ENCODE measurements at places on chromosomes 4 and X. TPM values are rescaled to one million over a fixed set of nuclear protein-coding genes. Genes with fewer than 3 reads are reported as not detected.

Gene HPGDS
- not detected for total RNA-seq

DNA sequence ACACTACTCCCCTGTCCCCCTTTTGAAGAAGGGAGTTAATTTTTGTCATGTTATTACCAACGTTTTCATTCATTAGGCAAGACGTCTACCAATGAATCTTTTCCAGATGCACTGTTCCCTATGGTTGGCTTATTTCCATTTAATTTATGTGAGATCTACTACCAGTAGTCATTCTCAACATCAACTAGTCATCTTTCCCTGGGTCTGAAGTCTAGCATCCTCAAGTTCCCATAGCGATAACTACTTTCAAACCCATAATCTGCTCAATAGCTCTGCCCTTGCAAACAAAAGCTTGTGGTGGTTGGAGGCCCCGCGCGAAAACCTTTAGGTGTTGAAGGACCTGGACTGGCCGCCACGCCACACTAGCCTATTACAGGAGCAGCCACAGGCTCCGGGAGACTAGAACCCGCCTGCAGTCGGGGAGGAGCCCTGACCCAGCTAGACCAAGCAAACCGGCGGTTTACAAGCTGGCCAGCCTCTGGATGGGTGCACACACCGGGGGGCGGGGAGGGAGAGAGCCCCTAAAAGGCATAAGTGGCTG is 746 bp downstream of the PPAT start:
- peak; percentile 50 for DNase-seq

GRCh38 chrX:49129427-49129826 is 5.9 kb upstream of the GPKOW start:
- no peak for DNase-seq

GRCh38 chr4:25813448-25814106 is 49.2 kb downstream of the SEL1L3 start:
- peak; percentile 88 for DNase-seq

Gene ABCG2
- 0.34 TPM for total RNA-seq

- DNase-seq: no peak
These were observed 22.0 kb downstream of the MND1 start for GRCh38 chr4:153366486-153366885.
